Uterus (tissue), 4 donors: ENCODE measurements at places on chromosomes 1 and 21. TPM values are rescaled to one million over a fixed set of nuclear protein-coding genes. Genes with fewer than 3 reads are reported as not detected.

C1orf74 gene
- 0.88 TPM for total RNA-seq

IL22RA1 gene
- not detected for total RNA-seq

KCNA2 gene
- 0.21 TPM for total RNA-seq

C1QA gene
- 33.3 TPM for total RNA-seq

AMY2B gene
- total RNA-seq, result 35.6 TPM

TGFB2 gene
- total RNA-seq, result 4.9 TPM

SPRR3 gene
- total RNA-seq, result 0.69 TPM

SERINC2 gene
- total RNA-seq, result 3.9 TPM

TNFRSF4 gene
- total RNA-seq, result 1.5 TPM

FCRL5 gene
- 0.48 TPM for total RNA-seq

LRRIQ3 gene
- not detected for total RNA-seq

SPATA21 gene
- total RNA-seq, result not detected

XCL2 gene
- not detected for total RNA-seq

PACC1 gene
- 6.2 TPM for total RNA-seq

DNA sequence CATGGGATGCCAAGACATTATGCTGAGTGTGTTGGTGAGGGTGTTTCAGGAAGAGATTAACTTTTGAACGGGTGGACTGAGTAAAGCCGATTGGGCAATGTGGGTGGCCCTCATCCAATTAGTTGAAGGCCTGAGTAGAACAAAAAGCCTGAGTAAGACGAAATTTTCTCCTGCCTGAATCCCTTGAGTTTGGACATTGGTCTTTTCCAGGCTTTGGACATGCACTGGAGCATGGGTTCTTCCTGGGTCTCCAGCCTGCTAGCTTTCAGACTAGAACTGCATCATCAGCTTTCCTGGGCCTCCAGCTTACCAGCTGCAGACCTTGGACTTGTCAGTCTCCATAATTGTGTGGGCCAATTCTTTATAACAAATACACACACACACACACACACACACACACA, 63.6 kb downstream of the NIBAN1 start:
- peak; percentile 82 for DNase-seq

DNA sequence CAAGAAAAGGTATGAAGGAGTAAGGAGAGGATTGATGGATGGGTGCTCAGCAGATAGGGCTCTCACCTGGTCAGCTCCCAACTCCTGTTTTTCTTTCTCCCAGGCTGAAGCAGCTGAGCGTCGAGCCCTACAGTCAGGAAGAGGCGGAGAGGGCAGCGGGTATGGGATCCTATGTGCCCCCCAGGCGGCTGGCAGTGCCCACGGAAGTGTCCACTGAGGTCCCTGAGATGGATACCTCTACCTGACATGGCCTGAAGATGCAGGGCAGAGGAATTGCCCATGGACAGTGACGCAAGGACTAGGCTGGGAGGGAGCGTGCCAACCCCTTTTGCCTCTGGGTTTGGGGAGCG, 739 bp downstream of the ZNF593 start:
- DNase-seq, result no peak

- no peak for DNase-seq
Measured at GRCh38 chr1:67312615-67313014, 4.9 kb downstream of the IL12RB2 start.

DNA sequence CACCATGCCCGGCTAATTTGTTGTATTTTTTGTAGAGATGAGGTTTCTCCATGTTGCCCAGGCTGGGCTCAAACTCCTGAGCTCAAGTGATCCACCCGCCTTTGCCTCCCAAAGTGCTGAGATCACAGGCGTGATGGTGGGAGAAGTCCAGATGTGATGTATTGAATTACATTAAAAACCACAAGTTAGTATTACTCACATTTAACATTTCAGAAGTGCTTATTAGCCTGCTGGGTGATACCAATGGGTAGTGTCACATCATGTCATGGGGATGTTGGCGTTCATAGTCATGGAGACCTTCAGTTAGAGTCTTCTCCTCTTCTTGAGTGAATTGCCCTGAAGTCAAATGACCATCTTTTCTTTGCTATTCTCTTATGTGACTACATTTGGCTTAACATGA, 63.6 kb upstream of the VAMP3 start:
- DNase-seq, result no peak

DNA sequence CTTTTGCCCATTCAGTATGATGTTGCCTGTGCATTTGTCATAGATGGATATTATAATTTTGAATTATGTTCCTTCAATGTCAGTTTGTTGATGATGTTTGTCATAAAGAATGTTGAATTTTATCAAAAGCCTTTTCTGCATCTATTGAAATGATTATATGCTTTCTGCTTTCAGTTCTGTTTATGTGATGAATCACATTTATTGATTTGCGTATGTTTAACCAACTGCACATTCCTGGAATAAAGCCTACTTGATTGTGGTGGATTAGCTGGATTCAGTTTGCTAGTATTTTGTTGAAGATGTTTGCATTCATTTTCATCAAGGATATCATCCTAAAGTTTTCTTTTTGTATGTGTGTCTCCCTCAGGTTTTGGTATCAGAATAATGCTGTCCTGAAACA, 5.7 kb upstream of the OR2M4 start:
- DNase-seq, result no peak

DNA sequence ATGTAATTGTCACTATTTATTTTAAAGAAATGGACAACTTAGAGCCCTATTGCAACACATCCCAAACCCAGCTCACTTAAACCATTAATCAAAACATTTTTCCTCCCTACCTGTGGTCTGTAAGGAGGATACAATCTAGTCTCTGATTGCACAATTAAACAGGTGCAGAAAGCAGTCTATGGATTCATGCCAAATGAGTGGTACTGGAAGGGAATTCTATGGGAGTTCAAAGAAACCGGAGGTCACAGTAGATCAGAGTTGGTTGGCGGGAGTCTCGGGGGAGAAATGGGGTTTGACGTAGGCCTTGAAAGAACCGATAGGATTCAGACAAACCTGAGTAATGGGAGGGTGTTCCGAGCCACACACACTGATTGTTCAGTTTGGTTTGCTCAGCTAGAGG, 314.9 kb downstream of the KIF26B start:
- DNase-seq, result no peak

DNA sequence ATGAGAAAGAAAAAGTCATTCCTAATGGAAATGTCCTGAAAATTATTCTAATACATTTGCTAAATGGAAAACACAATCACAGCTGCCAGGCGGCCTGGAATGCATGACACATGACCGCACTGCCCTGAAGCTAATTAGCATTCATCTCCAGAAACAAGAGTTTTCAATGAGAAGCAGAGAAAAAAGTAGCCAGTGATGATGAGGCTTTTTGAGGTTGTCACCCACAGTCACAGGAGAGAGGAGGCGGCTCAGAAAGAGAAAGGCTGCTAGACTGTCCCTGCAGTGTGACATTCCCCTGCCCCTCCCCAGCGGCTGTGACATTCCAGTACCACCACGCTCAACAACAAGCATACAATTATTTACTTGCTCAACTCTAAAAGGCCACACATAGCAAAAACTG, 122.9 kb upstream of the KRTAP19-8 start:
- DNase-seq, result no peak

GRCh38 chr1:205243350-205244191, 15.8 kb downstream of the TMCC2 start:
- no peak for DNase-seq

DNA sequence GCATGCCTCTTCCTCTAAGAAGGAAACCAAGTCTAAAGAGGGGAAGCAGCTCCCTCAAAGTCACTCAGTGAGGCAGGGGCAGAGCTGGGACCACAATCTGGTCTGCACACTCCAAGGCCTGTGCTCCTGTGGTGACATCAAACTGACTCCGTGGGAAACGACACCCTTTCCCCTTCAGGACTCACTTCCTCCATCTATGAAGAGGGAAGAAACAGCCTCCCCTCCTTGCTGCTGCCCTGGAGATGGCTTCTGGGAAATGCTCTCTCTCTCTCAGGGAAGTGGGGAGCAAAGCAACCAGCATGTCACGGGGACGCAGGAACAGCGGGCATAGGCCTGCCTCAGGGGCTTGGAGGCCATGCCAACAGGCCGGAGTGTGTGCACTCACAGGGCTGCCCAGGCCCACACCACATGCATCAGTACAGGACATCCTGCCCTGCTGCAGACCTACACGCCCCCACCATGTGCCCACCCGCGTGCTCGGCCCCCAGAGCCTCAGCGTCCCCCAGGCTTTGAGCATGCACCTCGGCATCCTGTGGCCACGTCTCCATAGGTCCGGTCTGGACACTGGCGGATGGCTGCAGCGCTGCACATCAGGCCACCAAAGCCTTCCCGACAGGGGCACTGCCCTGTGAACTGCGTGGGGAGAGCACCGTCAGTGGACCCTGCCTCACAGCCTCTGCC, 25.7 kb downstream of the LAMB3 start:
- DNase-seq, result no peak

DNA sequence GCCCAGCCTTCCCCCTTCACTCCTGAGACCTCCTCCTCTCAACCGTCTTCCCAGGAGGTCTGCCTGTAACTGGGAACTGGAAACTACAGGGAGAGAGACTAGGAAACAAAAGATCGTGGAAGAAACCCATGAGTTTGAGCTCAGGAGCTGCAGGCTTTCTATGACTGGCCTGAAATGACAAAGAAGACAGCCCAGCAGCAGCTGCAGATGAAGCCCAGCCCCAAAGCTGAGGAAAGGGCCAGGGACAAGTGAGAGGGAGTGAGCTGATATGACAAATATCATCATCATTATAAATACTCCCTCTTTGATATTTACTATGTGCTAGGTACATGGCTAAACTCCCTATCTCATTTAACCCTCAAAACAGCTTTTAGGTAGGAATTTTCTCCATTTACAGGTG, 142.6 kb upstream of the CTTNBP2NL start:
- DNase-seq, result no peak

DNA sequence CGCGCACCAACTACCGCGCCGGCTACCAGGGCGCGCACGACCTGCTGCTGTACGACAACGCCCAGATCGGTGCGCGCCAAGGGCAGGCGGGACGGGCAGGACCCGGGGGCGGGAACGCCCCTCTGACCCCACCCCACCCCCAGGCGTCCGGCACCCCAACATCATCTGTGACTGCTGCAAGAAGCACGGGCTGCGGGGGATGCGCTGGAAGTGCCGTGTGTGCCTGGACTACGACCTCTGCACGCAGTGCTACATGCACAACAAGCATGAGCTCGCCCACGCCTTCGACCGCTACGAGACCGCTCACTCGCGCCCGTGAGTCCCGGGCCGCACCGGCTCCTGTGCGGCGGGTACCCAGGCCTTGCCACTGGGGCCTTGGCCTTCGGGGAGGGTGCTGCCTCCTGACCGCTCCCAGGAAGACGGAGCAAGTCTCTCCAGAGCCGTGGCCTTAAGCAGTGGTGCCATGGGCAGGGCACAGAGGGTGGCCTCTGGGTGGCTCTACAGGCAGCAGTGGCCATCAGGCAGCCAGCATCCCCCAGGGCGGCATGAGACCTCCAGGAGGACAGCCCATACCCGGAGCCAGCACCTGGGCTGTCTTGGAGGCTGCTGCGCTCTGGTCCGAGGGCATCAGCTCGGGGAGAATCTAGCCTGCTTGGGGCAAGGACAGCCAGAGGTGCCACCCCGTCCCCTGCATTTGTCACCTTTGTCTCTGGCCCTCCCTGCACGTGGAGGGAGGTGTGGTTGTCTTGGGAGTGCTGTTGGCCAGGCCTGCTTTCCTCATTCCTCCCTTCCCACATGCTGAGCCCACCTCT, 8.1 kb upstream of the MMP23B start:
- no peak for DNase-seq

DNA sequence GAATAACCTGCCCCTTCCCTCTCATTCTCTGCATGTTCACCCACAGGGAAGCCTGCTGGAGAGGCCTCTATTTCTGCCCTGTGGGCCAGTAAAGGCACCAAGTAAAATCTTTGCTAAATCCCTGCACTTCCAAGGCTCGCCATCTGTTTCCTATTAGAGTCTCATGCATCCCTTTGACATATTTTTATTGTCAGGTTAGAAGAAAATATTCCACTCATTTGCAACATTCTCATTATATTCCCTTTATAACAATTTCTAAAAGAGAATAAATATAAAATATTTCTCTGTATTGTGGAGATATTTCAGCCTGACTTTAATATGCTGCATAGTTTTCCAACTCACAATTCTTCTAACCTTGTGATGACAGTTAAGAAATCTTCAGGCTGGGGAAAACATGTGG, 340.4 kb upstream of the VAMP3 start:
- no peak for DNase-seq

GRCh38 chr1:184479435-184480167, 92.8 kb downstream of the C1orf21 start:
- no peak for DNase-seq

DNA sequence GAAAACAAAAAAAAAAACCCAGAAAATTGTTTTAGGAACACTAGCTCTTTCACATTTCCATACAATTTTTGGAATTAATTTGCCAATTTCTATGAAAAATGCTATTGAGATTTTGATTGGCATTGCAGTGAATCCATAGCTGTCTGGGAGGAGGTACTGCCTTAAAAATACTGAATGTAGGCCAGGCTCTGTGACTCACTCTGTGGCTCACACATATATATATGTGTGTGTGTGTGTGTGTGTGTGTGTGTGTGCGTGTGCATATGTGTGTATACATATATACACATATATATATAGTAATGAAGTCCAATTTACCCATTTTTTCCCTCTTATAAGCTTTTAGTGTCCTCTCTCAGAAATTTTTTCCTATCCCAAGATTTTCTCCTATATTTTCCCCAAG, 214.2 kb upstream of the DMRTA2 start:
- no peak for DNase-seq

DNA sequence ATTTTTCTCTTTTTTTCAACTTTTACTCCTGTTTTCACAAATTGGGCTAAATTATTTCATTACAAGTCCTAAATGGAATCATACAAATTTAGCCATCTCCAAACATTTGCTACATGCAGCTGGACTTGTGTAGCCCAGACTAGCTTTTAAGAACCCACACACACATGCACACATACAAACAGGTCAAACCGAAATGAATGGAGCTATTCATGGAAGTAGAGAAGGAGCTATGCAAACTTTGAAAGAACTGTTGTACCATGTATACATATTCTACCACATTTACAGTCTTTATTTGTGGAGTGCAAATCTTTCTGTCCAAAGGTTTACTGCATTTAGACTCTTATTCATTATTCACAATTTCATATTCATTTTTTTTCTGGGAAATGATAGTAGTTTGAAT, 189.1 kb upstream of the RNPC3 start:
- DNase-seq, result no peak

- no peak for DNase-seq
Measured at GRCh38 chr1:44221769-44222168, 8.5 kb downstream of the DMAP1 start.

DNA sequence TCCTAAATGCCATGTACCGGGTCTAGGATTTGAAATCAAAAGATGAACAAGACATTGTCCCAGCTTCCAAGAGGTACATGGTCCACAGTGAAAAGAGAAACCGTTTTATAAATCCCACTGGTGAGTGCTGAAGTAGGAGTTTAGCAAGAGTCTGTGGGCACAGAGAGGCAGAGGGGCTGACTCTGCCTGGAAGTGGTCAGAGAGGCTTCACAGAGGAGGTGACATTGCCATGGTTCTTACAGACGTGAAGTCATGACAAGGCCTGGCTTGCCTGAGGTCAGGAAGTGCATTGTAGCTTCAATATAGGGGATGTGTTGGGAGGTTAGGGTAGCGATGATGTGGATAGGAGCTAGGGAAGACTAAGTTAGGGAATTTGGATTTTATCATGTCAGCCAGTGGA, 28.4 kb downstream of the MAPKAPK2 start:
- DNase-seq, result no peak

GRCh38 chr21:29096218-29097015, 23.0 kb upstream of the CCT8 start:
- no peak for DNase-seq

GRCh38 chr1:92992054-92992453, 30.8 kb upstream of the DIPK1A start:
- DNase-seq, result no peak

- no peak for DNase-seq
Measured at GRCh38 chr1:47198214-47198613, 8.4 kb upstream of the PDZK1IP1 start.

GRCh38 chr1:210293171-210293607, 35.5 kb upstream of the HHAT start:
- DNase-seq, result peak; percentile 67
